GM04504 (cell line): ENCODE measurements at places on chromosomes 6 and 20.
A peak's percentile ranks its signal among the peaks of the same experiment; 100 is the strongest.

DNA sequence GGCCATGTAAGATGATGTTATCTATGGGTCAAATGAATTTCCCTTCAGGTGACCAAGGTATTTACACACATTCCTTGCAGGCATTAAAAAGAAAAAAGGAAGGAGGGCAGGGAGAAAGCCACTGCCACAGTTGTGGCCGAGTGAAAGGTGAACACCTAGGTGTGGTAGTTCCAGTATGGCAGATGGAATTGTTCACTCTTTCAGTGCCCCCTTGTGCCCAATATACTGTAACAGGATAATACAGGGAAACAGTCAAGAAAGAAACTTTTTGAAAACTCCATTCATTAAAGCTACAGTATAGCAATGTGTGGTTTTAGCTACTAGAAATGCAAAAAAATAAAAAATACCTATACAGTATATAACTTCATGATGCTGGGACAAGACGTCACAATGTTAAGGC is 52.1 kb downstream of the BMP2 start:
- no peak for DNase-seq

DNA sequence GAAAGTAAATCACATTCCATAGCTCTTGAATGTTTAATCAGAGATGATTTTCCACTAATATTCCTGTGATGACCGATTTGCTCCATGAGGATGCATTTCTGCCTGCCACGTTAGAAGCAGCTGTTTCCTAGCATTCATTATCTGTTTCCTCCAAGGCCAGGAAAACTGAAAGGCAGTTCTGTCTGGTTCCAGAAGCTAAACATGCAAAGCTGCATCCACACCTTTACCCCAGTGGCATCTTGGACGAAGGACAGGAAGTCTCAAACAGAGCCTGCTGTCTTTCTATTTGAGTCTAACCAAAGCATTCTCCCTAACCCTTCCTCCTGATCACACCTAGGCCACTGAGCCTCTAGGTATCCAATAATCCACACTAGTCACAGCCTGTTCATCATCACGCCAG is 27.6 kb downstream of the CNKSR3 start:
- no peak for DNase-seq

DNA sequence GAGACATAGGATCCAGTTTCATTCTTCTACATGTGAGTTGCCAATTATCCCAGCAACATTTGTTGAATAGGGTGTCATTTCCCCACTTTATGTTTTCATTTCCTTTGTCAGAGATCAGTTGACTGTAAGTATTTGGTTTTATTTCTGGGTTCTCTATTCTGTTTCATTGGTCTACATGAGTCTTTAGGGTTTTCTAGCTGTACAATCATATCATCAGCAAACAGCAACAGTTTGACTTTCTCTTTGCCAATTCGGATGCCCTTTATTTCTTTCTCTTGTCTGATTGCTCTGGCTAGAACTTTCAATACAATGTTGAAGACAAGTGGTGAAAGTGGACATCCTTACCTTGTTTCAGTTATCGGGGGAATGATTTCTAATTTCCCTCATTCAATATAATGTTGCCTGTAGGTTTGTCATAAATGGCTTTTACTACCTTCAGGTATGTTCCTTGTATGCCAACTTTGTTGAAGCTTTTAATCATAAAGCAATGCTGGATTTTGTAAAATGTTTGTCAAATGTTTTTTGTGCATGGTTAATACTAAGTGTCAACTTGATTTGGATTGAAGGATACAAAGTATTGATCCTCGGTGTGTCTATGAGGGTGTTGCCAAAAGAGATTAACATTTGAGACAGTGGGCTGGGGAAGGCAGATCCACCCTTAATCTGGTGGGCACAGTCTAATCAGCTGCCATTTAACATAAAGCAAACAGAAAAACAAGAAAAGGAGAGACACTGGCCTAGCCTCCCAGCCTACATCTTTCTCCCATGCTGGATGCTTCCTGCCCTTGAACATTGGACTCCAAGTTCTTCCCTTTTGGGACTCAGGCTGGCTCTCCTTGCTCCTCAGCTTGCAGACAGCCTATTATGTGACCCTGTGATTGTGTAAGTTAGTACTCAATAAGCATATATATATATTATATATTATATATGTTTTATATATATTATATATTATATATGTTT is 23.3 kb downstream of the MICA start:
- DNase-seq, result no peak

- DNase-seq, result no peak
Observed at GRCh38 chr20:17904027-17904426, 64.6 kb downstream of the SNX5 start.

DNA sequence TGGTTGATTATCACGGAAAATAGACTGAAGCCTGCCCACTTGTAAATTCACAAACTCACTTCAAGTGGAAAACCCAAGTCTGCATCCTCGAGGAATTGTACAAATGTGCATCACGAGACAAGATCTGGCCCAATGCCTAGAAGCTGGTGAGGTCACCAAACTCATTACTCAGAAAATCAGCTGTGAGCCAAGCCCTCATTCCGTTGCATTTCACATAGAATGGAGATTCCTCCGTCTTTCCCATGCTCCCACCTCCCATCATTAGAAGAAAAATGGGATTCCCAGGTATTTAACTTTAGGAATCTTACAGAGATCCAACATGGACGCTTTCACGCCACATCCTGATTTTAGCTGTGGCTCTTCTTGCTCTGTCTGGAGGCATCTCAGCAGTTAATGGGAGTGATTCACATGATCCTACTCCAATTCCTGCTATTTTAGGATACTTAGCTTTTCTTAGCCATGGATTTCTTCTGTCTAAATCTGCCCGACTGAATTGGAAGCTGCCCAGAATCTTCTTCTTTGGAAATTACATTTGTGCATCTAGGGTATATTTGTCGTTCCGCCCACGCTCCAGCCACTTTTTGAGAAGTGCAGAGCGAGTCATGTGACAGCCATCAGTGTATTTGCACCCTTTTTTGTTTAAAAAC is 68.7 kb upstream of the STMND1 start:
- peak; percentile 92 for DNase-seq

DNA sequence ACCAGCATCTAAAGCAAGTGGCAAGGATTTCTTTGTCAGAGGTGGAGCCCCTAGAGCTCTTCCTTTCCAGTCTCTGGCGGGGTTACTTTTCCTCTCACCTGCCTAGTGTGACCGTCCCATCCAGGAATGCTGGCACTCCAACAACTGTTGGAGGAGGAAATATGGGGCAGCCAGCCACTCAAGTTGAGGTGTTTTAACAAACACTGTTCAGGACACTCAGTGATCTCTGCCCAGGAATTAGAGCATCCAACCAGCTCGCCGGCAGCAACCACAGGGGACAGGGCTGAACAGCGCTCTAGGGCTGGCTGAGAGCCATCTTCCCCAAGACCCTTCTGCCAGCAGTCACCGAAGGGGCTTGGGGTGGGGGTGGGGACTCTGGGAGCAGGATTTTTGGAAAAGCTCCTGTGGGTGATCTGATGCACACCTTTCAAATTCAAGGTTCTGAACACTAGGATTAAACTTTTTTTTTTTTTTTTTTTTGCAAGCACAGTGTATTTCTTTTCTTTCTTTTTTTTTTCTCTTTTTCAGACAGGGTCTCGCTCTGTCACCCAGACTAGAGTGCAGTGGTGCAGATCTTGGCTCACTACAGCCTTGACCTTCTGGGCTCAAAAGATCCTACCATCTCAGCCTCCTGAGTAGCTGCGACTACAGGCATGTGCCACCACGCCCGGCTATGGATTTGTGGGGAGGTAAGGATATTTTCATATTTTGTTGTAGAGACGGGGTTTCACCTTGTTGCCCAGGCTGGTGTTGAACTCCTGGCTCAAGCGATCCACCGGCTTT is 28.4 kb upstream of the KCNK16 start:
- no peak for DNase-seq

DNA sequence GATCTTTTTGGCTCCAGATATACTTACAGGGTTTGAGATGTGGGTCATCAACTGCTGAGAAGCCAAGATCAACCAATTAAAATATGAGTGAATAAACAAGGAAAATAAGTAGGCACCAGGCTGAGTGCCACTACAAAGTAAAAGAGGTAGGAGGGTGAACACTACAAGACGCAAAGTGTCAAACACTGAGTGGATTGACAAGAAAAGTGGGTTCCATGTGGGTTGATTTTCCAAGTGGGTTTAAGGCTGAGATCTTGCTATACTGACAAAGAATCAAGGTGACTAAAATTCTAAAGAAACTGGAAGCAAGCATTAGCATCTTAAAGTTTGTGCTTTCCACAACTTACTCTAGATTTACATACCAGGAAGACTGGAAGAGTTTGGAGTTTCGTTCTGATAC is 160.4 kb upstream of the SPACA1 start:
- DNase-seq, result no peak

DNA sequence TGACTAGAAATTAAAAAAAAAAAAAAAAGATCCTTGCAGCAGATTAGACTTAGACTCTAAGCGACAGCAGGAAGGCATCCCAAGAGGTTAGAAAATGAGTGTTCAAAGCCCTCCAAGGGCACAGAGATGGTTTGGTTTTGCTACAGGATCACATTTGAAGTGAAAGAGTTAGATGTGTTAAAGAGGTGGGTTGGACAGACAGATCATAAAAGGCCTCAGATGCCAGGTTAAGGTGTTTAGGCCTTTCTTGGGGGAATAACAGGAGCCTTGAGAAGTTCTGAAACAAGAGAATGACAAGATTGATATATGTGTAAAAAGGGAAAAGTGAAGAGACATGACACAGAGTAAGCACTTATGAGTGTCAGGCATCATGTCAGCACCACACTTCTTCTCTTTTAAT is 107.5 kb downstream of the FYN start:
- no peak for DNase-seq

- no peak for DNase-seq
Observed at GRCh38 chr6:23855497-23856116, 270.4 kb upstream of the NRSN1 start.

GRCh38 chr6:163776196-163776905 is 361.8 kb downstream of the QKI start:
- DNase-seq, result no peak

GRCh38 chr6:106579281-106579680 is 50.0 kb downstream of the RTN4IP1 start:
- DNase-seq, result no peak

- no peak for DNase-seq
Observed at GRCh38 chr6:108627692-108628550, 67.2 kb downstream of the FOXO3 start.

DNA sequence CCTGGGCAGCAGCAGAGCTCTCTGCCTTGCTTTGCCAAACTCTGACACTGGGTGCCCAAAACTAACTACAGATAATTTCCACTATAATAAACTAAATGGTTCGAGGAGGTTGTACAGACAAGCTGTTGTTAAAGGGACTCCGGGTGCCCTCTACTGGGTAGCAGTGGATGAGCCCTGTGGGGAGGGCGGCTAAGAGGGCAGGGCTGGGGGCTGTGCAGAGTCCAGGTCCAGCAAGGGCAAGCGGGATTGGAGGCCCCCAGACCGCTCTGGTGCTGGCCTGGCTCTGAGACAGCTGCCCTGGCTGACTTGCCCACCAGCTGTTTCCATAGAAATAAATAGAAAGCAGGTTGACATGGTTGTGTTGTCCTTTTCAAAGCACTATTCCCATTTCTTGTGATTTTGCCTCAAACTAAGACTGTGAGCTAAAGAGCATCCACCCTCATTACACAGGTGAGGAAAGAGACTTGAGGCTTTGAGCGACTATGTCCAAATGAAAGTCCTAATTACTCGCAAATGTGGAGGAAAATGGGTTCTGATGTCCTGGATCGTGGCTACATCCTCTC is 167.6 kb upstream of the CST7 start:
- peak; percentile 16 for DNase-seq

- DNase-seq, result no peak
Observed at GRCh38 chr6:2695454-2696095, 55.1 kb downstream of the MYLK4 start.

DNA sequence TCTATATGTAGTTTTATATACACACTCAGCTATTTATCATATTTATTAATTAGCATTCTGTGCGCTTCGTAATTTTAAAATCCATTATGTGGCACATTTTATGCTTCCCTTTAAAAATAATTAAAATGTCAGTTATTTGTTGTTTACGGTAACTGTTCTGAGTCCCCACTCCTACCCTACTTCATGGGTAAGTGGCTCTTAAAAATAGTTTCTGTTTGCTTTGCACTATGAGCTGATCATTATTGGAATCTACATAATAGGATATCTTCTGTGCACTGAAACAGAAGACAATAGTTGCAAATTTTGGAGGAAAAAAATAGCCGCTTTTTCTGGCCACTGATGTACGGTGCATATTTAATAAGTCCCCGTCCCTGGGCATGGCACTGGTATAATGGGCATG is 25.2 kb downstream of the LCA5 start:
- DNase-seq, result no peak

- no peak for DNase-seq
Observed at GRCh38 chr6:29424575-29424974, 9.8 kb downstream of the OR12D1 start.

- no peak for DNase-seq
Observed at GRCh38 chr6:140909156-140909555, 1223.6 kb upstream of the GJE1 start.

GRCh38 chr6:71529026-71529425 is 240.4 kb downstream of the OGFRL1 start:
- no peak for DNase-seq

- DNase-seq, result no peak
Observed at GRCh38 chr6:130288065-130288464, 65.3 kb upstream of the SAMD3 start.

DNA sequence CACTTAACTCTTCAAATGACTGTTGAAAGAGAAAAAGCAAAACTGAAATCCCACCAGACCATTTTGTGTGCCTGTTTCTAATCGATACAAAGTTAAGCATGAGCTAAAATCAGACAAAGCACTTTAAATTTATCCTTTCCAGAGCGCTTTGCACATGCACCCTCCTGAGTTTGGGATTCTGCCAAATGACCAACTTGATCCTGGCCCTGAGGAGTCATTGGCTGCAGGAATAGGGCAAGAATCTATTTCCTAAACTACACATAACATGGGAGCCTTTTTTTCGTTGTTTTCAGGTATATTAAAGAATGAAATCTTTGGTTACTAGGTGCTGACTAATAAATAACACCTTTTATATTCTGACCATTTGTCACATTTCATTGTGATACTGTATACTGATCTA is 23.8 kb upstream of the MTHFD1L start:
- no peak for DNase-seq

DNA sequence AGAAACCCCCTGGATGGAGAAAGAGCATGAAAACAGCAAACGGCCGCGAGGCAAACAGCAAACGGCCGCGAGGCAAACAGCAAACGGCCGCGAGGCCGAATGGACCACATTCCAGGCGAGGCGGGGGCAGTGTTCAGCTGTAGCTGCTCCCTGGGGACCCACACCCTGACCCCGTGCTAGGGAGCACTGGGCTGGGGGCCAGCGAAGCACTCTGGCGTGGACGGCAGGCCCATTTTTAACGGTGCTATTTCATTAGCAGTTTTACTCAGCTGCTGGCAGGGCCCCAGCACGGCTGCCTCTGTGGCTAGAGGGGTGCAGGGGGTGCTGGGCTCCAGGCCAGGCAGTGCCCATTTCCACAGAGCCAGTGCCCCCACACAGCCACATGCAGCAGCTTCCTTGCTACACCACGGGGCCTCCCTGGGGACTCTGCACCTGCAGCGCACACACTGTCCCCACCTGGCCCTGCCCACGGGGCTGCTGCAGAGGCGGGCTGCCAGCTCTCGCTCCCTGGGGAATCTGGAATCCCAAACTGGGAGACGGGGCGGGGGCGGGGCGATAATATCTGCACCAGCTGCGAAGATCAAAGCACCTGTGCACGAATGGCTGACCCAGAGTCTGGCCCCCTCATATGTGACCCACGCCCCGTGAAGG is 35.6 kb upstream of the SLCO4A1 start:
- DNase-seq, result no peak
